ENCODE measurements at places on chromosomes 6 and 20.

DNA sequence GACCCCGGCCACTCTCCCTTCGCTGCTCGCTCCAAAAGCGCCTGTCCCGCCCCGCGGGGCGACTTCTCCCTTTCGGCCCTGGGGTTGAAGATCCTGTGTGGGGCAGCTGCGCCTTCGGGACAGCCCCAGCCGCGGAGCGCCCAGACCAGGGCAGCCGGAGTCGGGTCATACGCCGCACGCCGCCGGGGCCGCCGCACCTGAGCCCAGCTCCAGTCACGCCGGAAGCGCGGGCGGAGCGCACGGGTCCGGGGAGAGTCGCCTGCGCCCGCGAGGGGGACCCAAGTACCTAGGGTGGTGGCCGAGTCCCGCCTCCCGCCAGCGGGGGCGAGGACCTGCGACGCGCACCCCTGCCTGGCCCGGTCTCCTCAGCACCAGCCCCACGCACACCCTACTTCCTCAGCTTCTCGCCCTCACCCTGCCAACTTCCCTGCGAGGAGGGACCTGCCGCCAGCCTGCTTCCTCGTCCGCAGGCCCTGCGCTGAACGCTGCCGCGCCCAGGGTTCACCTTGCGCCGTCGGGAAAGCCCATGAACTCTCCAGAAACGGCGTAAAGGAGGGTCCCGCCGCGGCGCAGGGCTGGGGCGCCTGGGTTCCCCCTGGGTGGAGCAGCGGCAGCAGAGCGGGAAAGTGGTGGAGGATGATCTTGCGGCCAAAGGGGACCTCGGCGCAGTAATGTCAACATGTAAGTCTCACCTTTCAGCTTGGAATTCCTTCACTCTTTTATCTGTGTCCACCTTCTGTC, at the start of gene ADGRG6:
Gene ADGRG6, plus strand, starts transcription at position 357 of the 741 bp plus-strand sequence. Its CDS starts 323 bp downstream, at position 680.
- peak within 1 kb of the TSS; percentile 86 for H3K4me3 ChIP-seq
- DNase-seq, result peak; percentile 74
- H3K27me3 ChIP-seq, result peaks cover 21% of the 10 kb centered on the region
- H3K36me3 ChIP-seq, result no peaks in the 10 kb centered on the region

- H3K36me3 ChIP-seq, result peaks cover 41% of the 10 kb centered on the region
- peaks cover 49% of the 10 kb centered on the region for H3K4me1 ChIP-seq
- no peak for DNase-seq
- H3K27ac ChIP-seq, result peak overlapping the region; percentile 99
- H3K4me3 ChIP-seq, result peak overlapping the region; percentile 96
These were observed 35.4 kb upstream of the SYNCRIP start for GRCh38 chr6:85678026-85678601.

- peaks cover 50% of the 10 kb centered on the region for H3K4me1 ChIP-seq
- DNase-seq, result no peak
- peaks cover 40% of the 10 kb centered on the region for H3K36me3 ChIP-seq
- H3K27ac ChIP-seq, result peak overlapping the region; percentile 72
These were observed 1.5 kb downstream of the RALY start for GRCh38 chr20:33995053-33995831.

GRCh38 chr6:40504274-40504673, 82.9 kb downstream of the LRFN2 start:
- H3K27me3 ChIP-seq, result peaks cover 5% of the 10 kb centered on the region
- H3K36me3 ChIP-seq, result no peaks in the 10 kb centered on the region
- H3K4me1 ChIP-seq, result peaks cover 4% of the 10 kb centered on the region
- no peak overlapping the region for H3K27ac ChIP-seq
- H3K4me3 ChIP-seq, result no peak overlapping the region
- DNase-seq, result no peak

- peaks cover 3% of the 10 kb centered on the region for H3K36me3 ChIP-seq
- H3K27ac ChIP-seq, result no peak overlapping the region
- H3K4me3 ChIP-seq, result no peak overlapping the region
- peak; percentile 87 for DNase-seq
These were observed 10.7 kb upstream of the NCOA7 start for GRCh38 chr6:125779924-125780539.

- no peak overlapping the region for H3K27ac ChIP-seq
- H3K27me3 ChIP-seq, result peaks cover 3% of the 10 kb centered on the region
- H3K4me3 ChIP-seq, result no peak overlapping the region
These were observed 9.3 kb upstream of the FILIP1 start for GRCh38 chr6:75502884-75503283.

DNA sequence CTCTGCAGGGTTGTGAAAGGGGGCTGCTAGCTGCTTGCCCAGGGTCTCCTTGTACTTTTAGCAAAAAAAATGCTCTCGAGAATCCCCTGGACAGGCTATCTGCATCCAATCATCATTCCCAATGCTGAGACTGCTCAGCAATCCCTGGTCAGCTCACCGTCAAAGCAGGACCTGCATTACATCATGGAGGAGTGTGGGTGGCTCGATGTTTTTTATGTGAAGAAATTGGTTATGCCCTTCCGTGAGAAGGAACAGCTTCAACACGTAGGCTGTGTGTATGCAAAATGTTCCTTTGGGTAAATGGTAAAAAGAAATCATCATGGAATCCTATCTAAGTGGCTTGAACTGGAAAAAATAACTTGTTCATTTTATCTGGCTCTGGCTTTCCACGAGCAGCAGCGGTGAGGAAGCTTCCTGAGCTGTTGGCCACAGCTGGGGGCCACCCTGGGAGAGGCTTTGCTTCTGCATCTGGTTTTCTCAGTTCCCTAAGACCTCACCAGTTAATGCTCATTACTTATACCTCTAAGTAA, 111.4 kb downstream of the FYN start:
- no peaks in the 10 kb centered on the region for H3K27me3 ChIP-seq
- peaks cover 17% of the 10 kb centered on the region for H3K36me3 ChIP-seq
- DNase-seq, result no peak
- peak overlapping the region; percentile 84 for H3K4me3 ChIP-seq

DNA sequence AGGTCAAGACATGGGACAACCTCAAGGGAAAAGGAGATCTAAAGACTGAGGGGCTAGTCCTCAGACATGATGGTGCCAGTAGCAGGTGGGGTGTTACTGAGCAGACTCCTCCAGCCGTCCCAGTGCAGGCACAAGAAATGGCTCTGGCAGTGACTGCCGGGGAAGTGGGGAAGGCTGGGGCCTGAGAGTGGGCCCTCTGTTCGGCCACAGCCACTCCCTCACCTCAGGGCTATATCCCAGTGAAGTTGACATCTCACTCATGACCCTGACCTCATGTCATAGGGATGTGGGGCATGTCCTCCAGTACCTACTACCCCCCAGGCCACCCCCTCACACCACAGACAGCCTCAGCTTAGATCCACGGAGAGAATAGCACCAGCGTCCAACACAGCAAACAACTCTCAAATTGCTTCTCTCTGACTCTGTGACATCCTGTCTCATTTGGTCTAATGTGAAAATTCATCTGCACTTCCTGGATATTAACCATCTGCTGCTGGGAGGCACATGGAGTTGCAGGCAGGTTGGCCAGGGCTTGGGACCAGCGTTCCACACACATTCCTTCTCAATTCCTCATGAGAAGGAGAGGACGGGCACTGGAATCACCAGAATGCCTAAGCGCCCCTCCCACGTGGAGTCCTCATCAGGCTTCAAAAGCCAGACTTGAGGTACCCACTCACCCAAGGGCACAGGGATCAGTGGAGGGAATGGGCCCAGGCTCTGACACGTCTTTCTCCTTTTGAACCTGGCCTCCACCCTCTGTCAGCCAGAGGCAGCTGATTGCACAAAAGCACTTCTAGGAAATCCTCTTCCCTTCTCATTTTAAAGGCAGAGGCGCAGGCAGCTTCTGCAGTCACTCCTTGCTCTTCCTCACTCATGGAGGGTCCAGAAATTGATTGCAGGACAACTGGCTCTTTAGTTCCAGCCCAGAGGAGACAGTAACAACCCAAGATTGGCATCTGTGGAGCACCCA, 163.6 kb upstream of the CST7 start:
- no peak overlapping the region for H3K4me3 ChIP-seq
- peaks cover 1% of the 10 kb centered on the region for H3K27me3 ChIP-seq
- H3K4me1 ChIP-seq, result peaks cover 26% of the 10 kb centered on the region
- peak overlapping the region; percentile 34 for H3K27ac ChIP-seq
- no peaks in the 10 kb centered on the region for H3K36me3 ChIP-seq

GRCh38 chr6:17416806-17417205, 23.4 kb downstream of the CAP2 start:
- peaks cover 8% of the 10 kb centered on the region for H3K27me3 ChIP-seq
- no peak overlapping the region for H3K4me3 ChIP-seq
- no peak overlapping the region for H3K27ac ChIP-seq
- H3K36me3 ChIP-seq, result no peaks in the 10 kb centered on the region
- no peak for DNase-seq

DNA sequence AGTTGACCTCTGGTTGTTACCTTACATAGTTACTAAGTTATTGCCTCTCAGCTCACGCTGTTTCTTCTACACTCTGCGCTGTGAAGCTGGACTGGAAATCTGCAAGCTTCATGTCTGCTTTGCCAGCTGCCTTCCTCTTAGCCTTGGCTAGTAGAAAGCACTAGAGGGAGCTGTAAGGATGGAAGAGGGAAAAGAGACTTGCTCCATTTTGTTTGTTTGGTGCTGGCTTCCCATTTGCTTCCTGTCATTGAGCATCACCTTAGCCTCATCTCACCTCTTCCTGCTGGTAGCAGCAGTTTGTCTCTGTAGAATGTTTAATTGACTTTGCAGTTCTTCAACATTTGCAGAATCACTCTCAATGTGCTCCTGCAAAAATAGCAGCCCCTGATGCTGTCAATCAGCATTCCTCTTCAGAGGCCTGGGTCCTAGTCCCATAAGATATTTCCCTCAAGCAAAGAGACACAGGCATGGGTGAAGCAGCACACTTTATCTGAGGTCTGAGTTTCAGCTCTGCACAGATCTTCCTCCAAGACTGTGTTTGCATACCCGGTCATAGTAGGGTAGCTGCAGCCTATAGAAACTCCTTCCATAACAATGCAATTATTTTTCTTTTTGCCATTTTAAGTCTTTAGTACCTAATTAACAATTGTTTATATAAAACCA, 302.2 kb upstream of the EPHA7 start:
- H3K27ac ChIP-seq, result no peak overlapping the region
- no peaks in the 10 kb centered on the region for H3K4me1 ChIP-seq
- no peak for DNase-seq
- H3K36me3 ChIP-seq, result no peaks in the 10 kb centered on the region

DNA sequence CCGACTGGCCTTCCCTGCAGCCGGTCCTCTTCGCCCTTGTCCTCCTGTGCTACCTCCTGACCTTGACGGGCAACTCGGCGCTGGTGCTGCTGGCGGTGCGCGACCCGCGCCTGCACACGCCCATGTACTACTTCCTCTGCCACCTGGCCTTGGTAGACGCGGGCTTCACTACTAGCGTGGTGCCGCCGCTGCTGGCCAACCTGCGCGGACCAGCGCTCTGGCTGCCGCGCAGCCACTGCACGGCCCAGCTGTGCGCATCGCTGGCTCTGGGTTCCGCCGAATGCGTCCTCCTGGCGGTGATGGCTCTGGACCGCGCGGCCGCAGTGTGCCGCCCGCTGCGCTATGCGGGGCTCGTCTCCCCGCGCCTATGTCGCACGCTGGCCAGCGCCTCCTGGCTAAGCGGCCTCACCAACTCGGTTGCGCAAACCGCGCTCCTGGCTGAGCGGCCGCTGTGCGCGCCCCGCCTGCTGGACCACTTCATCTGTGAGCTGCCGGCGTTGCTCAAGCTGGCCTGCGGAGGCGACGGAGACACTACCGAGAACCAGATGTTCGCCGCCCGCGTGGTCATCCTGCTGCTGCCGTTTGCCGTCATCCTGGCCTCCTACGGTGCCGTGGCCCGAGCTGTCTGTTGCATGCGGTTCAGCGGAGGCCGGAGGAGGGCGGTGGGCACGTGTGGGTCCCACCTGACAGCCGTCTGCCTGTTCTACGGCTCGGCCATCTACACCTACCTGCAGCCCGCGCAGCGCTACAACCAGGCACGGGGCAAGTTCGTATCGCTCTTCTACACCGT, 6.1 kb downstream of the UBD start:
- H3K4me1 ChIP-seq, result peaks cover 11% of the 10 kb centered on the region
- peaks cover 42% of the 10 kb centered on the region for H3K27me3 ChIP-seq
- H3K36me3 ChIP-seq, result peaks cover 4% of the 10 kb centered on the region
- peak; percentile 49 for DNase-seq
- H3K4me3 ChIP-seq, result peak overlapping the region; percentile 66

DNA sequence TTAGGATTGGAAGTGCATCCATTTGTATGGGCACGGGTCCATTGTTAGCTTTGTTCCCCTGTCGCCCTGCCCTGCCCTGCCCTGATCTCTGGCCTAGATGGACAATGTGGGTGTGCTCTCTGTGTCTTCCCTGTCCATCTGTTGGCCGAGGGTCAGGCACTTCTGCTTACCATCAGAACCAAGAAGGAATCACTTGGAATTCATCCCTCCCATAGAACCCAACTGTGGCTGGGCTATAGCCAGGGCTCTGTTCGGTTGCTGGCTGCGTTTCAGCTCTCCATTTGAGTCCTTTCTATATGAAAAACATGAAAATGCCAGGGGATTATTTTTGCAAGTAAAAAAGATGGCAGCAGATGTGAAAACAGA, 26.6 kb upstream of the TULP4 start:
- H3K27me3 ChIP-seq, result no peaks in the 10 kb centered on the region
- H3K4me3 ChIP-seq, result no peak overlapping the region
- peaks cover 37% of the 10 kb centered on the region for H3K4me1 ChIP-seq
- no peak for DNase-seq
- H3K36me3 ChIP-seq, result peaks cover 7% of the 10 kb centered on the region
- H3K27ac ChIP-seq, result no peak overlapping the region

DNA sequence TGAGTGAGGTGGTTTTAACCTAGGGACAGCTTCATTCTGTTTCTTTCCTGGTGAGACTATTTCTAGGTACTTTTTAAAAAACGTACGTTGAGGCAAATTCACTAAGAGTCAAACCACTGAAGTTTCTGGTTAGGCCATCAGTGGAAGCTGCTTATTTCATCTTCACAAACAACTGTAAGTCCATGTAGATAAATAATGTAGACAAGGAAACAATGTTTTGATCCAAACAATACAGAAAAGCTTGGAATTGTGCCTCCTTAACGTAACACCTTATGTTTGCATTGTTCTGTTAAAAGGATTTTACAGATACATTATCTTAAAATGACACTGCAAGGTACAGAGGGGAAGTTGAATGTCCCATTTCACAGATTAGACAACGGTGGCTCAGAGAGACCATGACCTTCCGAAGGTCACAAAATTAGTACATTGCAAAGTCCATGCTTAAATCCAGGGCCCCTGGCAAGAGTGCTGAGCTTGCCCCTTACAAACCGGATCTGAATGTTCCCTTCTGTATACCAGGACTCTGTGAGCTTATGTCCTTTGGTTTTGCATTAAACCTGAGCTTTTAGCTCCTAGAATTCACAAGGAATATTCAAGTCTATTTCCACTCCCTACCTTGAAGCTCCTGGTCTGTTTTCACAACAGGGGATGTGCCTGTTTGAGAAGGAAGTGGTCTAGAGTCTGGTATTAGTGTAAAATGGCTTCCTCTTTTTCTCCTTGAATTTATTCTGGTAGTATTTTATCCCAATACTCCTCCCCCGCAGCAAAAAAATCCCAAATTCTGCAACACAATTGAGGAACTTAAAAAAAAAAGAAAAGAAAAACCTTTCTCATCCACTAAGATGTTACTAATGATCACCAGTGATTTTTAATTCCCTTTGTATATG, 28.9 kb upstream of the ZNF217 start:
- peaks cover 36% of the 10 kb centered on the region for H3K4me1 ChIP-seq
- H3K27ac ChIP-seq, result peak overlapping the region; percentile 98
- H3K36me3 ChIP-seq, result peaks cover 1% of the 10 kb centered on the region
- H3K4me3 ChIP-seq, result peak overlapping the region; percentile 80
- no peaks in the 10 kb centered on the region for H3K27me3 ChIP-seq

- H3K27me3 ChIP-seq, result peaks cover 15% of the 10 kb centered on the region
- no peak overlapping the region for H3K4me3 ChIP-seq
- peak; percentile 39 for DNase-seq
- no peak overlapping the region for H3K27ac ChIP-seq
- peaks cover 14% of the 10 kb centered on the region for H3K4me1 ChIP-seq
These were observed 42.4 kb upstream of the ADGRF4 start for GRCh38 chr6:47655719-47656595.

Data from activated naive CD8-positive, alpha-beta T cell treated with anti-CD3 and anti-CD28 coated beads, Interleukin-2, amount 10 ng/mL, durations not matched to agents 7 days and 5 days (primary cell).